ENCODE measurements at places on chromosomes 4 and X.

DNA sequence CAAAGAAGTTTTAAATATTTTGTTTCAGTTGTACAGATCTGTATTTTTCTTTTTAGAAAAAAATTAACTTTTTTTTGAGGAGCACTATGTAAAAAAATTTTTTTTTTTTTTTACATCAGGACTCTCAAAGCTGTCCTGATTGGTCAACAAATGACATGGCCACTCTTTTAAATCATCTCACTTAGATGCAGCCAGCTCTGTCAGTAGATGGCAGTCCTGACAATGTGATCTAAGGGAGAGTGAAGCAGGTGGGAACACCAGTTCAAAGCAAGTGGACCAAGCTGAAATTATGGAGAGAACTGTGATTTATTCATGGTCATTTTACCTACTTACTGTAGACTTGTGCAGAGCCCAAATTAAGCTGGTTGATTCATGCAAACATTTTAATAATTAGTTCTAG lies 174.7 kb upstream of the GPRIN3 start:
- peak; percentile 57 for DNase-seq

GRCh38 chr4:168019019-168019651 lies 73.2 kb upstream of the ANXA10 start:
- no peak for DNase-seq

DNA sequence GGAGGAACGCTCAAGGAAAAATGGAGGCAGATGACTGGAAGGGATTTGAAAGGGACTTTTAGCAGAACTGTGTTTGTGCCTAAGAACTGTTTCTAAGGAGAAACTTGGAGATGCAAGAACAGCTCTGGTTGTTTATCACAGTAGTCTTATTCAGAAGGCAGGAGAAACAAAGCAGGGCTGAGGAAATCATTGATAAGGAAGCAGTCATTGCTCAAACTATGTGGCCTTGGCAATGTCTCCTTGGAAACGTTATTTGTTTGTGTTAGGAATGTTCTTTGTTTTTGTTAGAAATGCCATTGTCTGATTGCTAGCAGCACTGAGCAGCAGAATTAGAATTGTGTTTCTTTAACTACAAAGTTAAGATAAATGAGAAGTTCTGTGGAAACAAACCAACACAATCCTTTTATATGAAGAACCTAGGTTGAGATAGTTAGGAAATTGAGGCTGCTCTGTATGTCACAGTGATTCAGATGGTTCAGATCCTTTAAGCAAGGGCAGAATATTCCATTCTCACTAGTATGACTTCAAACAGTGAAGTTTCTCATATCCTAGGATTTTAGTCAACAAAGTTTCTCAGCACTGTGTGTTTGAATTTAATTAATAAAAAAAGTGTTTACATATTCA lies 1191.3 kb upstream of the IGFBP7 start:
- DNase-seq: no peak

- DNase-seq: no peak
These were observed 49.5 kb downstream of the CD99L2 start for GRCh38 chrX:150848914-150849365.

DNA sequence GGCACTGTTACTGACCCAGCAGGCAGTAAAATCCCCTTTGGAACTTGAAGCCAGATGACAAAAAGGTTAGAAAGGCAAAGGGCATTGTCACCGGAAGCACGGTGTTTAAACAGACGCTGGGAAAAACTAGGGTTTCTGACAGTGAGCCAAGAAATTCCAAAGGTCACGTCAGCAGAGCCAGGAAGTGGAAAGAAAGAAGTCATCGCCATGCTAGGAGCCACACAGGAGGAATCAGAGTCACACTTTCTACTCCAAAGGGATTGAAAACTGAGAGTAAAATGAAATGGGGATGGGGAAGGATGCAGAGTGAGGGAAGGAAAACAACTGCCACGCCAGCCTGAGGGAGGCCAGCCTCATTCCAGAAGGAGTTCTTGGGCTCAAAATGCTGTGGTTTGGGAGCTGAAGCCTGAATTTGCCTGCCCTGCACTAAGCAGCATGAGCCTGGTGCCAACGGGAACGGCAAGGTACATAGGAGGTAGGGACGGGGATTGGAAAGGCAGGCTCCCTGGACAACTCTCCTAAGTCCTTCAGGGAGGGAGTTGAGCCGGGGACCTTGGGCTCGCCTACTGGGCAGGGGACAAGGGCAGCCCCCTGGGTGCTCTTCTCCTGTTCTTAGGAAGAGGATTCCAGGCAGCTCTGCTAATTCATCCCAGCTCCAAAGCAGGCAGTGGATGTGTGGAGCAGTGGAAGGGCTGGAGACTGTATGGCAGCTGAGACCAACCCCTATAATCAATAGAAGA lies 66.8 kb downstream of the SOWAHB start:
- DNase-seq: no peak

DNA sequence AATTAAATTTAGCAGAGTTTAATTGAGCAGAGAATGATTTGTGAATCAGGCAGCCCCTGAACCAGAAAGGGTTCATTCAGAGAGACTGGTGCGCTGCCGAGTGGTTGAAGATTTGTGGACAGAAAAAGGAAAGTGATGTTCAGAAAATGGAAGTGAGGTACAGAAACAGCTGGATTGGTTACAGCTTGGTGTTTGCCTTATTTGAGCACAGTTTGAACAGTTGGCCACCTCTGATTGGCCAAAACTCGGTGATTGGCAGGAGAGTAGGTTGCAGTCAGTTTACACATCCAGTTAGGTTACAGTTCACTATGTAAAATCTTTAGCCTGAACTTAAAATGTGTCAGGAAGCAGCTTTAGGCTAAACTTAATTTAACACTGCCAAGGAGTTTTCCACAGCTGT lies 14.9 kb downstream of the MID1IP1 start:
- DNase-seq: no peak

DNA sequence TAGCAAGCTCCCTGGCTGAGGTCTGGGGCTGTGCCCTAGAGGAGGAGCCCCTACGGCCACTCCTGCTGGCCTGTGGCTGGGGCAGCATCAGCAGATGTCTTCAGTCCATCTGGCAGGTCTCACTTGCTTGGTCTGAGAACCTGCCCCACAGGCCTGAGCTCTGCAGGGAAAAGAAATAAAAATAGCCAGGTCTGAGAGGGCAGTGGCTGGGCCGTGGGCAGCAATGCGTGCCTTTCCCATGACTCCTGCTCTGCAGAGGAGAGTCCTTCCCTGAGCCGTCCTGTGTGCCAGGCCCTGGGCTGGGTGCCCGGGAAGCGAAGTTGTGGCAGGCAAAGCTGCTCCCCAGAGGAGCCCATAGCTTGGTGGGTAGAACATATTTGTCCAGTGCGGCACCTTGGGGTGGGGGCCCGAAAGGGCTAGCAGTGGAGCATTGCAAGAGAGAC lies 11.3 kb upstream of the KIAA0232 start:
- DNase-seq: no peak

DNA sequence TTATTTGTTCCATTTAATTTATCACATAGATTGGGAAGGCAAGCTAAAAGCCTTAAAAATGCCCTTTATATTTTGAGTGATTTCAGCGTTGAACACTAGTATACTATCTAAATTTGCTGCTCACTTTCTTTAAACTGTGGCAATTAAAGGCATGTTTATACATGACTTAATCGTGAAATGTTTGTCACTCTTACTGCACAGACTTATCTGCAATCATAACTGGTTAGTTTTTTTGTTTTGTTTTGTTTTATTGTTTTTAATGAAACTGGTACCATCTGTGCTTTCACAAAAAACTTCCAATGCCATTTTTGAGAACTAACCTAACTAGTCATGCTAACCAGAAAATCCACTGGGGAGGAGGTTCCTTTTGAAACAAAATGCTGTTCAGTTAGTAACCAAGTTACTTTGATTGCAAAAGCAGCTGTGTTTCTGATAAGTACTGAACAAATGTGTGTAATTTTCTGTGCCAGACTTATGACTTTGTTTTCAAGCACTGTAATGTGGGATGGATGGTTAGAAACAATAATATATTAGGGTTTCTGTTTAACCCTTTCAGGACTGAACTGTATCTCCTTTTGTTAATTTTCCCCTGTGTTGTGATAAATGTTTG lies 56.1 kb downstream of the CCKAR start:
- no peak for DNase-seq

GRCh38 chr4:138398322-138398721 lies 156.2 kb upstream of the SLC7A11 start:
- DNase-seq: no peak

DNA sequence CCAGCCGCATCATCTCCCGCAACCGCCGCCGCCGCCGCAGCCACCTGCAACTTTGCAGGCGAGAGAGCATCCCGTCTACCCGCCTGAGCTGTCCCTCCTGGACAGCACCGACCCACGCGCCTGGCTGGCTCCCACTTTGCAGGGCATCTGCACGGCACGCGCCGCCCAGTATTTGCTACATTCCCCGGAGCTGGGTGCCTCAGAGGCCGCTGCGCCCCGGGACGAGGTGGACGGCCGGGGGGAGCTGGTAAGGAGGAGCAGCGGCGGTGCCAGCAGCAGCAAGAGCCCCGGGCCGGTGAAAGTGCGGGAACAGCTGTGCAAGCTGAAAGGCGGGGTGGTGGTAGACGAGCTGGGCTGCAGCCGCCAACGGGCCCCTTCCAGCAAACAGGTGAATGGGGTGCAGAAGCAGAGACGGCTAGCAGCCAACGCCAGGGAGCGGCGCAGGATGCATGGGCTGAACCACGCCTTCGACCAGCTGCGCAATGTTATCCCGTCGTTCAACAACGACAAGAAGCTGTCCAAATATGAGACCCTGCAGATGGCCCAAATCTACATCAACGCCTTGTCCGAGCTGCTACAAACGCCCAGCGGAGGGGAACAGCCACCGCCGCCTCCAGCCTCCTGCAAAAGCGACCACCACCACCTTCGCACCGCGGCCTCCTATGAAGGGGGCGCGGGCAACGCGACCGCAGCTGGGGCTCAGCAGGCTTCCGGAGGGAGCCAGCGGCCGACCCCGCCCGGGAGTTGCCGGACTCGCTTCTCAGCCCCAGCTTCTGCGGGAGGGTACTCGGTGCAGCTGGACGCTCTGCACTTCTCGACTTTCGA lies 654 bp downstream of the ATOH1 start:
- no peak for DNase-seq

GRCh38 chrX:108148524-108148923 lies 56.9 kb downstream of the ATG4A start:
- DNase-seq: no peak

- DNase-seq: no peak
These were observed 1213.2 kb downstream of the RAPGEF2 start for GRCh38 chr4:160316036-160316435.

DNA sequence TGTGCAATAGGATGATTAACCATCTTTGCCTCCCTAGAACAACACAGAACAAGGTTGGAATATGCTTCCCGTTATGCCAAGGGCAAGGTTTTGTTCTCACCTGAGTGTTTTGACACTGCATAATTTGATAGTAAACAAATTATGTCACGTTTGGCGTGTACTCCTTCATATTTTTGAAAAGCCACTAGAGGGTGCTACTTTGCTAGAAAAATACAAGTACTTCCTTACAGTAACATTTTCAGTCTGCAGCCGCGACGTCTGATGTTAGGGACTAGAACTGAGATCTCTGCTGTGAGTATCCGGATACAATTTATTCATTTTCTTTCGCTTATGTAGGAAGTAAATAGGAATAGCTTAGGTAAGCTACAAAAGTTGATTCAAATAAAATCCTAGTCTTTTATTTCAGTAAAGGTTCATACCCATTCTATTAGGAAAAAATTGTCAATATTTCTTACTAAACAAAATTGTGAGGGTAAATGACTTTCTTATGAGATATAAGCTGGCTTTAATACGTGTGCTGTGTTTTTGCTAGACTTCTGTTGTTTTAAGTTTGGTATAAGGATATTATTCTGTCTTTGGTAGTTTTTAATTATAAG lies 181.1 kb upstream of the WDFY3 start:
- peak; percentile 63 for DNase-seq

- no peak for DNase-seq
These were observed 212.6 kb downstream of the FMR1NB start for GRCh38 chrX:148193759-148194158.

DNA sequence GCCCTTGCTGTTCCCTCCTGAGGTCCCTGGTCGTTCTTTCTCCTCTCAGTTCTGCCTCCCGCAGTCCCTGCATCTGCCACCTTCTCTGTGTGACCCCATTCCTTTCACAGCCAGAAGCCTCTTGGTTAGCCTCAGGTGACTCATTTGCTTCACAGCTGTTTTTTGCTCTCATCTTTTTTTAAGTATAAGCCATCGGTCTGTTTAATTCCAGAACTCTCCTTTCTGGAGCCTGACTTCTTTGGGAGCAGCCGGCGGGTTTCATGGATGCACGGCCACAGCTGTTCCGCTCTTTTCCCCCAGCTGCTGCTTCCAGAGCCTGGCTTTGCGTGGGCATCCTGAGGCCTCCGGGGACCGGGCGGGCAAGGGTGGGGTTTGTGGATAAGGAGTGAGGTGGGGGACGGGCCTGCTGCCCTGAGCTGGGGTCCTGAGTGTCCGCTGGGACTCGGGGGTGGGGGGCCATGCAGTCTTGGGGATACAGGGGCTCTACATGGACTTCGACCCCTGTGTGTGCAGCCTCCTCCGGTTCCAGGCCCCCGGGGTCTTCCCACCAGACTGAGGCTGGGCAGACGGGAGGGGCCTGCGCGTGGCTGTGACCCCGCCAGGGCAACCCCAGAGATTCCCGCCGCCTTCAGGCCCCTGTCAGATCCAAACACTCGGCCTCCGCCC lies 46.7 kb downstream of the PCGF3 start:
- DNase-seq: no peak

DNA sequence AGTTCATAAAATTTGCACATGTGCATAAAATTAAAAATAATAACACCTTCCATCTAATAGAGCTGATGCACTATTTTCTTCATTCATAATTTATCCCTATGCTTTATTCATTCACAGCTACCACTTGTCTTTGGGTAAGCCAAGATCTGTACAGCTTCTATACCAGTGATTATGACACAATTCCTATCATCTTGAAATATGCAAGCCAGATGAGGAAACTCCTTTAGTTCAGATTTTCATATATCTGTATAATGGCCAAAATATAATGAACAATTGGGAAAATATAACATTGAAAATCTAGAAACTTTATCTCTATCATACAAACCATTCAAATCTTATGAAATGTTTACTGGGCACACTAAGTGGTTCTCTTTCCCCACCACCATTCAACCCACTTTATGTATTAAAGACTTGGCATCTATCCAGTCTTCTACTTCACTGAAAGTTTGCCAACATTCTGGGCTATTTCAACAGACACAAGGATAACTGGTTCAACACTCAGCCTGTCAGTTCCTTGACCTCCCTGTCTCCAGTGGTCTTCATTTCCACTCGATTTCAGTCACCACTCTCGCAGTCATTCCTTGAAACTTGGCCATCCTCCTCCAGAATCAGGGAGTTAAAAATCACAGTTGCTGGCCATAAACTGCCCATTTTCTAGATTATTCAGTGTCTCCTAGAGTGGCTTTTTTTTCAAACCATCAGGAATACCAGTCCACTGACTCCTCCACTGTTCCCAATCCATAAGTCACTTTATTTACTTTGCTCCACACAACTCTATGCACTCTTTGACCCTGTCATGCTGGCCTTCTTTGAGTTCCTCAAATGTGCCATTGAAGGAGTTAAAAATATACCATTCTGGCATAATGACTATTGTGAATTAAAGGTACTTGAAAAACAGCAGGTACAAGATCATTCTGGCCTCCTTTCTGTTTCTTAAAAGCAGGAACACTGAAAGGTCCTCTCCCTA lies 85.5 kb downstream of the CAMK2D start:
- no peak for DNase-seq

- DNase-seq: no peak
These were observed 5.6 kb upstream of the PKD2 start for GRCh38 chr4:88001871-88002270.

GRCh38 chrX:120604361-120604782 lies 471 bp downstream of the MCTS1 start:
- DNase-seq: peak; percentile 53
